ENCODE measurements at places on chromosomes 5 and 9.

DNA sequence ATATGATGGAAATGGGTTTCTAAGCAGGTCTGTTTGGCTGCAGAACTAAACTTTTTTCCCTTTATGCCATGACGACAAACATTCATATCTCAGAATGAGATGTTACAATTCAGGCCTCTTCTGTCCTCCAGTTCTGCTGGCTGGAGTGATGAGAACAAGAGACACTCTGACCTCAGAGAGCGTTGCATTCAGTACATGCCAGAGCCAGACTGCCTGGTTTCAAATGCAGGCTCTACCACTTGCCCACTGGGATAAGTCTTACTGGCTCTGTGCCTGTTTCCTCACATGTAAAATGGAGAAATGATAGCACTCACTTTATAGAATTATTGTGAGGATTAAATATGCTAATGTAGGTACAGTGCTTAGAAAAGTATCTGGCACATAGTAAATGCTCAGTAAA is 24.8 kb upstream of the TOMM5 start:
- DNase-seq: no peak

DNA sequence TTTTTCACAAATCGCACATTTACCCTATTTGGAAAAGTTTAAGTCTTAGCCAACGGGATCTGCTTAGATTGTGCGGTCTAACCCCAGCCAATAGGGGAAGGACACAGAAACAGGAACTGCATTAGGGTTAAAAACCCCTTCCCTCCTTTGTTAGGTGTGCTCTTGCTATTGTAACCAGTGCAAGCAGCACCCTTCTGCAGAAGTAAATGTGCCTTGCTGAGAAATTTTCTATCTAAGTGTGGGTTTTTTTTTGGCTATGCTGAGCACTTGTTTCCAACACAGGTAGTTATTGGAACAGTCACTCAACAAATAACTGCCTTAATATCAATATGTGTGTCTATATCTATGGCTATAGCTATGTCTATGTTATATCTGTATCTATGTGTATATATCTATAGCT is 190.0 kb downstream of the TRIM32 start:
- no peak for DNase-seq

GRCh38 chr5:89260254-89260653 is 377.3 kb upstream of the MEF2C start:
- no peak for DNase-seq

DNA sequence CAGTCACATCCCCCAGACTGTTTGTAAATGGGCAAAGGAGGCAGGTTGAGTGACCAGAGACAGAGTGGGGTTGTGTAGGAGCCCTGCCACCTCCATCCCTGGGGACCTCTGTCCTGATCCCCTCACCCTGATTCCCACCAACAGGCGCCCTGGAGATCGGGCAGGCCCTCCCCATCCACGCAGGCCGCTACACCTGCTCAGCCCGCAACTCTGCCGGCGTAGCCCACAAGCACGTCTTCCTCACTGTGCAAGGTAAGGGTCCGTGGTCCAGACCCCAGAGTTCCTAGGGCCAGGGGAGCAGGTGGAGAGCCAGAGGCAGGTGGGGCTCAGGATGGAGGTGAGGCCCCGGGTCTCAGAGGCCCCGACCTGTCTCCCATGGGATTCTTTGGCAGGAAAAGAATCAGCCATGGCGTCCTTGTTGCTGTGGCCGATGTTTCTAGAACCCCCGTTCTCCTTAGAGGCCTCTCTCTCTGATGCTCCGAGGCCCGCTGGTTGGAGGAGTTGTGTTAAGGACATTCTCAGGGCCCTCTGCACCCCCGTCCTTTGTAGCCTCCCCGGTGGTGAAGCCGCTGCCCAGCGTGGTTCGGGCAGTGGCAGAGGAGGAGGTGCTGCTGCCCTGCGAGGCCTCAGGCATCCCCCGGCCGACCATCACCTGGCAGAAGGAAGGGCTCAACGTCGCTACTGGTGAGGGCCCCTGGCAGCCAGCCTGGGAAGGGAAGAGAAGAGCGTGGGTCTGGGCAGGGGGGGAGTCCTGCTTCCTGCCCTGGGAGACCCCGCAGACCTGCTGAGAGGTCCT is 41.9 kb upstream of the ASS1 start:
- DNase-seq: no peak

DNA sequence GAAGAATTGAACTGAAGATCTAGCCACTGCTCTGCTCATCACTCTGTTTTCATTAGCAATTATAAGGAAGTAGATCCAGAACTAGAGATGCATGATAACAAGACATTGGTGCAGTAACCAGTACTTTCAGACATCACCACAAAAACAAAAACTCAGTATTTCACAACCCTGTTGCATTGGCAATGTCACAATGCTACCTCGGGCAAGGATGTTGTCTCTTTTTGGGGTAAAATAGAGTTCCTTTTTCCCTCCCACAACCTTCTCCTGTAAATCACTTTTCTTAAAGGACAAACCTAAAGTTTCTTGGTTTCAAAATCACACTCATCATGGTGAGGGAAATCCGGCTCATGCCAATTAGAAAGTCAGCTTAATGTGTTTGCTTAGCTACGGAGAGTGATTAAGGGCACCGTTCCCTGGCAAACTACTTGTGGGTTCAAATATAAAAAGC is 420.1 kb upstream of the MEF2C start:
- no peak for DNase-seq

DNA sequence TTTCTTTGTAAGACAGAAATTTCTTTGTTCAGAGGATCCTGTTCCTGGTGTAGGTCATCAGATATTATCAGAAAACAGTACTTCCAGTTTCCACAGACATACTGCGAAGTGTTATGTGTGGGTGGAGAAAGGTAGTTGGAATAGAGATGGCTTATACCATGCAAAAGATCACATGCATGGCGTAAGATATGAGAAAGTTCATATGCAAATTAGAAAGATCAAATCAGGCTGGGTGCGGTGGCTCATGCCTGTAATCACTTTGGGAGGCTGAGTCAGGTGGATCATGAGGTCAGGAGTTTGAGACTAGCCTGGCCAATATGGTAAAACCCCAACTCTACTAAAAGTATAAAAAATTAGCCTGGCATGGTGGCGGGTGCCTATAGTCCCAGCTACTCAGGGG is 65.2 kb upstream of the GLIS3 start:
- DNase-seq: no peak
